NCI-H2081 (cell line): ENCODE measurements at places on chromosomes 11 and 22.

DNA sequence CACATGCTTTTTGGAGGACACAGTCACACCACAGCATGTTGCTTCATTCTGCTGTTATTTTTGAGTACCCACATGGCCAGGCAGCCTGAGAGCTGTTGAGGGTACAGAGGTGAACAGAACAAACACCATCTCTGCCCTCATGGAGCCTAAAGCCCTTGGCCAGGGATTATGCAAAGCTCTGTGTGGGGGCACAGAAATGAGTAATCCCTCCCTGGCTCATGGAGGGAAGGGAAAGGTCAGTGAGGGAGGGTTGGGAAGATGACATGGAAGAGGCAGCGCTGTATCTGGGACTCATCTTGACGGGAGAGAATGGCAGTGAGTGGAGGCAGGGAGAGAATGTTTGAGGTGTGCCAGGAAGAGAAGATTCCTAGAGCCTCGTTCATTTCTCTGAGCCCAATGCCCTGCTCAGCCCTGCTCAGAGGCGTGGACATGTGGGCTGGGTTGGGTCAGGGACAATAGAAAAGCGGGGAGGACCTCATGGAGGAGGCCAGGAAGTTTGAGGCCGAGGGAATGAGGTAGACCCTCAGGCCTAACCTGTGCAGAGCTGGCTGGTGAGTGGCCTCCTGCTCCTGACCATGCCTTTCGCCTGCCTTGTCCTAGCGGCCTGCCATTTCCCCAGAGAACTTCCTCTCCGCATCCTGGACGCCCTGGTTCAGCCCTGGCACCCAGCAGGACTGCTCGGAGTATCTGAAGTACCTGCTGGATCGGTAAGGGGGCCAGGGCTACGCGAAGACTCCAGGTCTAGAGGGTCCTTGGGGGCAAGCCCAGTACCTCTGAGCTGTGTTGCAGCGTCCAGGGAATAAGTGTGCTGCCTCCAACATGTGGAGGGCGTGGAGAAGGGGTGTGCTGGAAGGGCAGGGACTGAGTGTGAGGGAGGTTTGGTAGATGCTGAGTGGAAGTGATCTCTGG lies 19.8 kb downstream of the USP35 start:
- no peak for DNase-seq

- no peak for DNase-seq
Measured at GRCh38 chr11:100805506-100806199, 118.6 kb downstream of the ARHGAP42 start.

GRCh38 chr11:18001191-18001590 lies 11.7 kb downstream of the SERGEF start:
- no peak for DNase-seq

DNA sequence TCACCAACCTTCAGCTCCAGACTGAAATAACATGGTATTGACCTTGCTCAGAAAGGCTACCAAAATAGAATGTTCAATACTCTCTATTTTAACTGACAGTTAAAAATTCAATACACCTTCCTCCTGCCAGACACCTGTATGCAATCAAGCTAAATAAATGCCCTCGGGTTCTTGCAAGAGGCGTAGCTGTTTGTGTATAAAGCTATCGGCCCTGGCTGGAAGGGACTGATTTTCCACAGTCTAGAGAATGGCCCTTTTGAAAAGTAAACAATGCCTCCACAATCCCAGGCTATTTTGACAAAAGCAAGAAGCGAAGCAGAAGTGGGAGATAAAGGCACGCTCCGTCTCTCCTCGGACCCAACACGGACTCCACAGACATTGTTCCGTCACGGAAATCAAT lies 791.2 kb downstream of the BRD1 start:
- DNase-seq, result no peak

DNA sequence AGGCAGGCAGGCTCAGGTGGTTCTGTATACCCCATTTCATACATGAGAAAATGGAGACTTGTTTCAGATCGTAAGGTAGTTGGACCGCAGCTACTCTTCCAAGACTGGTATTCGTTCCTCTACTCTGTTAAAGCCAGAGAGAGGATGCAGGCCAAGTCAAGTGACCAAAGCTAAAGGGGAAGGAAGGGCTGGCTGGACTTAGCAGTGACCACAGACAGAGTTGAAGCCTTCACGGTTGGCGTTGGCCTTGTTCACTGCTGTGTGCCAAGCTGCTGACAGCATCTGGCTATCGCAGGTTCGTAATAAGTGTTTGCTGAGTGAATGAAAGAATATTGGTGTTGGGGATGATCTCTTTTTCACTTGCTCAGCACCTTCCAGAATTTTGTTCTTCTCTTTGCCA lies 64.2 kb downstream of the PTPRJ start:
- no peak for DNase-seq

GRCh38 chr22:27695925-27696324 lies 105.6 kb downstream of the MN1 start:
- no peak for DNase-seq

GRCh38 chr22:41596776-41597634 lies 7.4 kb upstream of the PMM1 start:
- peak; percentile 4 for DNase-seq

DNA sequence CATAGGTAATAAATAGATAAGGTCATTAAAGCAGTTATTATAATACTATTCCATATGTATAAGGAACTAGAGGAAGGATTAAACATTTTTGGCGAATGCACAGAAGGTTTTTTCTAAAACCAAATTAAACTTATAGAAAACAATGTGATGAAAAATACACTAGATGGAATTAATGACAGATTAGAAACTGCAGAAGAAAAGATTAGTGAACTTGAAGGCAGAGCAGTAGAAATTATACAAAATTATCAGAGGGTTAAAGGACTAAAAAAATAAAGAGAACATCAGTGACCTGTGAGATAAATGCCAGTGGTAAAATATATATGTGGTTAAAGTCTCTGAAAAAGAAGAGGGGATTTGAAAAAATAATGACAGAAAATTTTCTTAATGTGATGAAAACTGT lies 74.0 kb downstream of the IGLL5 start:
- no peak for DNase-seq

DNA sequence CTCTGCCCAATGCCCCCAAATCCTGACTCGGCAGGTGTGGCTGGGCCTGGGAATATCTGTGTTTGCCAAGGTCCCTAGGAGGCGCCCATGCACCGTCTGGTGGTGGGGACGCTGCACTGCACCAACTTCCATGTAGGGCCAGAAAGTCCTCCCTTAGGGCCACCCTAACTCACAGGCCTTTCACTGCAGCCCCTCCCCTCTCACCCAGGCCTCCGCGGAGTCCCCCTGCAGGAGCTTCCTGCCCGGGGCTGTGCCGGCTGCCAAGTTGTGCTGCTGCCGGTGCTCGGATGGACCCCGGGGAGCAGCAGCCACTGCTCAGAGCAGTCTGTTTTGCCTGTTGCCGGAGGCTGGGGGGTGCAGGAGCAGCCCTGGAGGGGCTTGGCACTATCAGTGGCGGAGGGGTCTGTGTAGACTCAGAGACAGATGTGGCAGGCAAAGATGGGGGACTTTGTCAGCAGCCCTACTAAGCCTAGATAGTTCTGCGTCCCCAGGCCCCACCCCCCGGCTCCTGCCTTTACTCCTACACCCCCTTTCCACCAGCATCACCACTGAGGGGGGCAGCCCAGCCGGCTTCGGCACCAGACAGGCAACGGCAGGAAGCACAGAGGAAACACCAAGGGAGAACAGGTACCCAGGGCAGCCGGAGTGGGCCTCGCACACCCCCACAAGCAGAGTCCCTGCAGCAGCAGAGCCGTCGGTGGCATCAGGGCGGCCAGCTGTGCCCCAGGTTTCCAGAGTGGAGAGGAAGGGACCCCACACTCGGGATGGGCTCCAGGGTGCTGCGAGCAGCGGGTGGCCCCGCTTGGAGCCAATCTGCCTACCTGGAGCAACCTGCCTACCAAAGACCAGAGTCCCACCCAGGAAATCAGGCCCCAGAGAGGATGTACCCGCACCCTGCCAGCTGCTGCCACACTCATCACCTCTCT lies 124.3 kb downstream of the TRIM29 start:
- DNase-seq, result peak; percentile 78

GRCh38 chr11:19803506-19803998 lies 90.9 kb downstream of the NAV2 start:
- no peak for DNase-seq

- DNase-seq, result no peak
Measured at GRCh38 chr11:129528296-129528695, 152.6 kb downstream of the BARX2 start.

DNA sequence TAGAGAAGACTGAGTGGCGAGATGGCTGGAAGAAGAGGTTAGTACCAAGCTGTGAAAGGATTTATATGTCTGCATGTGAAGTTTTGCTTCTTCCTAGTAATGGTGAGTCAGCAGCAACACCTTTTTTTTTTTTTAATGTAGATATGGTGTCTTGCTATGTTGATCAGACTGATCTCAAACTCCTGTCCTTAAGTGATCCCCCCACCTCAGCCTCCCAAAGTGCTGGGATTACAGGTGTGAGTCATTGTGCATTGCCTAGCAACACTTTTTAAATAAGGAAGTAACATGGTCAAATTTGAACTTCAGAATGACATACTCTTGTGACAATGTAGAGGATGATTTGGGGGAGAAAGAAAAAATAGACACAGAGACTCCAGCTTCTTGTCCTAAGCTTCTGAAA lies 6.5 kb upstream of the CSTPP1 start:
- DNase-seq, result peak; percentile 12

DNA sequence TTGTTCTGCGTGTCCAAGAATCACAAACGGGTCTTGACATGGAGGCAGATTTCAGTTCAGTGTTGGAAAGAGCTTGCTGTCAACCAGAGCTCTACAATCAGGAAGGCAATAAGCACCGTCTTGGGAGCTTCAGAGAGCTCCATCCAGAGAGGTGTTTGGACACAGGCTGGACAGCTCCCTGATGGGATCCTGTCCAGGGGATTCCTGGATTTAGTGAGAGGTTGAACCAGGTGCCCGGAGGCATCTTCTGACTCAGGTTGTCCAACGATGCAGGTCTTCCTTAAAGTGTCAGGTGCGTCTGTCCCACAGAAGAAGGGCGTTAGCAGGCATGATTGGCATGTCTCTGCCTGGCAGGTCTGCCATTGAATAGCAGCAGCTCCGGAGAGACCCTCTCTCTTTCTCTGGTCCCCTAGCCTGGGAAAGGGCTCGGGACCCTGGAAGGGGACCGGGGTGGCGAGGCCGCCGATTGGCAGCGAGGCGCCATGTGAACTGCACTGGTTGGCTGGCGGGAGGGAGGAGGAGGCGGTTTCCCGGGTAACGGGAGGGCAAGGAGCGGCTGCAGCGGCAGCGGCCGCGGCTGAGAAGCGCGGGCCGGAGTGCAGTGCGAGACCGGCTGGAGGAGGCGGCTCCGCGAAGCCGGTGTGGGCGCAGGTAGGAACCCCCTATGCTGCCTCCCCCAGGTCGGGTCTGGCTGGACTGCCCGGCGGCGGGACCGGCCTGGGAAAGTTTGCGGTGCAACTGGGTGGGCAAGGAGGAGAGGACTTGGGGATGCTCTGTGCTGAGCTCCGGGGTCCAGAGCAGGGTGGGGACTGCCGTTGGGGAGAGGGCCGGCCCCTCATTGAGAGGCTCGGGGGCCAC lies 104.1 kb upstream of the E2F8 start:
- DNase-seq, result peak; percentile 45

GRCh38 chr11:61162092-61162941 lies 1.1 kb upstream of the VPS37C start:
- DNase-seq, result no peak

- no peak for DNase-seq
Measured at GRCh38 chr22:40290516-40290915, 55.8 kb upstream of the ADSL start.

GRCh38 chr11:88414981-88415413 lies 77.5 kb upstream of the CTSC start:
- peak; percentile 30 for DNase-seq

- no peak for DNase-seq
Measured at GRCh38 chr11:10511181-10511621, 29.8 kb downstream of the RNF141 start.

DNA sequence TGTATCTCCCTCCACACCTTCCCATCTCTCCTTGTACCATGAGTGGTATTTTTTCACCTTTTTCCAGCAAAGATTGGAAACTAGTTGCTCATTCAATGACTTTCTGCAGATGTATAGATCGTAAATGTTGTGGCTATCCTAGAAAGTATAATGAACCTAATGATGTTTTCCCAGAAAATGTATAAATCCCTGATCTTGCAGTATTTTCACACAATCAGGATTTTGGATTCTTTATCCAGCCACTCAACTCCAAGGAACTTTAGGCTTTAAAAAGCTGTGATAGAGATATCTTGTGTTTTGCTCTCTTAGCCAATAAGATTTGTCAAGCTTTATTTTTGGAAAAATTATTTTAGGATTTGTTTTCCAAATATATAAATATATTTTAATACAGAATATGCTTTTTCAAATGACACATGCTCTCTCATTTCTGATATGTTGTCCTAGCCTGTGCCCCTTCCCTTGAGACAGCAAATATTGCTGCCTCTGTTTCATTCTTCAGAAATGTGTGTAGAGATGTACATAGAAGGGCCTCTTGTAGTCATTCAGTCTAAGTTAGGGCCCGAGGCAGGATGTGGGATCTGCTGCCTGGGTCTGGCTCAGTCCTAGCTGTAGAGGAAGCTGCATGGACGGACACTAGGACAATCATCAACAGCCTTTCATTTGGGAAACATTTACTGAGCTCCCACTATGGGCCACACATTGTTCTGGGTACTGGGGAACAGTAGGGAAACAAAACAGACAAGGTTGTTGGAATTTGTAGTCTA lies 62.4 kb downstream of the NAV2 start:
- no peak for DNase-seq

- no peak for DNase-seq
Measured at GRCh38 chr11:35141071-35141470, 2.1 kb downstream of the CD44 start.

DNA sequence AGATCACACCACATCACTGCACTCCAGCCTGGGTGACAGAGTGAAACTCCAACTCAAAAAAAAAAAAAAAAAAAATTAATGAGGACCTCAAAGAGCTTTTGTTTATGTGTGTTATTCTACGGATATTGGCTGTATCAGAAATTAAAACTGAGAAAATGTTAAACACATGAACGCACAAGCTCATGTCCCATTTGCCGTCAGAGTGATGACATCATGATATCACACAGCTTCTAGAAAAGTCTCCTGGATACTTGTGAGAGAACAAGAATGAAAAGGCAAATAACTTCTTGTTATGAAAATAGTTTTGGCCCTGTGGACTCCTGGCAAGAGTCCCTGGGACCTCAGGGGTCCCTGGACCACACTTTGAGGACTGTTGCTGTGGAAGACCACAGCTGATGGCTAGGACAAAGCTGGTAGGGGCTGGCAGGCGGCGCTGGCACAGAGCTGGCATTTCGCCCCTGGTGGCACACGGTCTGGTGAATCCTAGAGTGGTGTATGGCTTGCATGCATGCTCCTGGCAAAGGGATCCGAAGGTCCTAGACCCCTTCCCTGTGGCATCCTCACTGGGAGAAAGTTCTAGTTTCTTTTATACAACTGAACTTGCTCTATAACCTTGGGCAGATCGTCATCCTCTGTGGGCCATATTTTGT lies 73.7 kb downstream of the NAT10 start:
- no peak for DNase-seq

GRCh38 chr11:35548925-35549561 lies 23.6 kb upstream of the PAMR1 start:
- no peak for DNase-seq
